ENCODE measurements at places on chromosomes 16 and 17.
A peak's percentile ranks its signal among the peaks of the same experiment; 100 is the strongest.

DNA sequence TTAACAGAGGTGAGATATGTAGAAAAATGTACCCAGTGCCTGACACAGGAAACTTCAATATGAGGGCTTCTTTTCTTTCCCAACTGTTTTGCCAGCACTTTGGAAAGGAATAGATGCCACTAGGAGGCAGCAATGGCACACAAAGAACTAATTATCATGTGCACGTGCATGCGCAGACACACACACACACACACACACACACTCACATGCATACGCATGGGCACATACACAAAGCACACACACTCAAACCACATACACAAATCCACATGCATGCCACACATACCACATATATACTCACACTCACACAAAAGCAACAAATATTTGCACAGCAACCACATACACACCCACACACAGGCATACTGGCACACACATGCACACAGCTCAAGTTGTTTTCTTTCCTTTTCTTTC, 8.8 kb upstream of the CEP112 start:
- DNase-seq: peak; percentile 83

DNA sequence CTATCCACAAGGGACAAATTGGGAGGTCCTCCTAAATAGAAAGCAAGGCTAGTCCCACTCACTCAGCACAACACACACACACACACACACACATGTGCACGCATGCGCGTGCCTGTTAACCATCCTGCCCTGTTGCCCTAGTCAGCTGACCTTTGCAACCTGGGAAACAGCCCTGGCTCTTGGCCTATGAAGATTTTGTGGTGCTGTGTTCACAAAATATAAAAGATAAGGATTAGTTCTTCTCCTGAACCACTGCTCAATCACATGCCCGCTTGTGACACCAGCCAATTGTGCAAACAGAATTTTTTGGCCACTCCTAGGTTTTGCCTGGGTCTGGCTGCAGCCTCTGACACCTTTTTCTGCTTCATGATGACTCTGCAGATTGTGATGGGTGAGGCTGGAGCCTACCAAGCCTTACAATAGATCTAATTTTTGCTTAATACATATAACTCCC, 3.3 kb upstream of the CES1 start:
- DNase-seq: peak; percentile 1

DNA sequence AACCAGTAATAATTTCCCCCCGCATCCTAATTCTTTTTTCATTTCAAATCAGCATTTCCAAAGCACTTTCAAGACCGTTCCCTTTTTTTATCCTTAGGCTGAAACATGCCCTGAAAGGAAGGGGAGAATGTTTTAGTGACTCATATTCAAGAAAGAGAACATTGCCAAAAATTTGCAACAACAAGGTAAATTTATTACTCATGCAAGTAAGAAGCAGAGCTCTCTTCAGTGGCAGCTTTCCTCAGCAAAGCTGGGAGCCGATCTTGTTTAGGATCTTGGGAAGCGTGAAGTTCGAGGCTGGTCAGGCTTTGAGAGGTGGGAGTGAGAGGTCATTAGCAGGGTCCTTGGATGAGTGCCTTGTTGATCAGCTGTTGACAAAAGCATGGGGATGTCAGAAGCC, 129.5 kb downstream of the PRKCA start:
- peak; percentile 91 for DNase-seq

DNA sequence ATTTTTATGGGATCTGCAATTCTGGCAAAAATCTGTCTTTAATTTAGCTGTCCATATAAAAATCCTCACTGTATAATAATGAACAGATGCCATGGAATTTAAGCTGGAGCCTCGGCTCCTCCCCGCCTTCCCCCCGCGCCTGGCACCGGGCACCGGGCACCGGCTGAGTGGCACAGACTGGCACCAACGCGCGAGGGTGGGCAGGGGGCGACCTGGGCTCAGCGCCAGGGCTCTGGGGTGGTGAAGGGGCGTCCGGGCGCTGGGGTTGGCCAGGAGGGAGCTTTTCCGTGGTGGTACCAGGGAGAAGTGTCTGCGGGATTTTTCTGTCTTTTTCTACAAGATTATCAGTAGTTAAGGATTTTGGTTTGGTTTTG, 9.1 kb downstream of the NEUROD2 start:
- DNase-seq: no peak

- DNase-seq: peak; percentile 55
Measured at GRCh38 chr17:81035521-81036196, 708 bp downstream of the BAIAP2 start.

DNA sequence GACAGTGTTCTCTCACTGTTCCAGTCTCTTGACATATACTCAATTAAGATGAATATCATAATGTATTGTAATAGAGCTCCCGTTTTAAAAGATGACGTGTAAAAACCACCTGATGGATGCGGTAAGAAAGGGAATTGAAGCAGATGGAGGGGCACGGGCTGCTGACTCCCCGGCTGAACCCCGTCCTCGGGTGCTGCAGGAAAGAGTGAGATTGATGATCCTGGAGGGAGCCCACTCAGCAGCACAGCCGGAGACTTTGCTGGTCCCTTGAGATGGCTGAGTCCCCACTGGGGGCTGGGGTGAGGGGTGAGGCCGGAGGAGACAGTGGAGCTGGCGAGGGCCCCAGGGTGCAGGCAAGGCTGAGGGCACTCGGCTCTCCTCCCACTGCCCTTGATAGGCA, 217.4 kb downstream of the RPTOR start:
- DNase-seq: no peak

DNA sequence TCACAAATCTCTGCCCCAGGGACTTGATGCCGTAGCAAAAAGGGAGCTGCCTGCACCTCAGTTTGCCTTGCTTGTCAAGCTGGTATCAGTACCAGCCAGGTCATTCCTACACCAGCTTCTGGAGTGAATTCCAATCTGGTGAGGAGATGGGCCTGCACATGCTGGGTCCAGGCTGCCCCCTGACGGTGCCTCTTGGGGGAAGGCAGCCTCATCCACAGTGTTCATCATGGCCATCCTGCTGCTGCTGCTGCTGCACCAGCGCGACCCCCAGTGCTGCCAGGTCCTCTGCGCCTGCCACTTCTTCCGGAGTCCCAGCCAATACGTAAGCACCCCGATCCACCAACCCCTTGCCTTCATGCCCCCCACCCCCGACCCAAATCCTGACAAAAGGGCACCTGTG, 8.3 kb downstream of the MRPL27 start:
- DNase-seq: peak; percentile 61

DNA sequence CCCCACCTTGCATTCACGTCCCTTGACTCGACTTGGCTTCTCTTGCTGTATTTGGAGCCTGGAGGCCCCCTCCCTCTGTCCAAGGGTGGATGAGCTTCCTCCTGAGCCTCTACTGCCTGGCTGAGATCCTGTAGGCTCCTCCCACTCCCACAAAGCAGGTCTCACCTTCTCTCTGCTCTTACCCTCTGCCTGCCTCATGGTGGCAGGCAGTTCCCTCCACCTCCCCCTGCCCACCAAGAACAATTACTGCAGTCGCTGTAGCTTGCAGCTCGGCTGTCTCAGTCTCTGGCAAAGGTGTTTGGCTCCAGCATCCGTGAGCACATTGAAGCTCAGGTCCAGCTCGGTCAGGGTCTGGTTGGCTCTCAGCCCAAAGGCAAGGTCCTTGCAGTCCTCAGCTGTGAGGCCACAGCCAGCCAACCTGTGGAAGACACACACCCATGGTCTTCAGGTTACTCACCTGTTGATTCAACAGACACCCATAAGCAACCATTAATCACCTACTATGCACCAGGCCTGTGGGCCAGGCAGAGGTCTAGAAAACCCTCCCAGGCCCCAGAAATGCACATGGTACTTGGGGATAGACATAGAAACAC, 42.6 kb downstream of the NLRP1 start:
- DNase-seq: no peak

DNA sequence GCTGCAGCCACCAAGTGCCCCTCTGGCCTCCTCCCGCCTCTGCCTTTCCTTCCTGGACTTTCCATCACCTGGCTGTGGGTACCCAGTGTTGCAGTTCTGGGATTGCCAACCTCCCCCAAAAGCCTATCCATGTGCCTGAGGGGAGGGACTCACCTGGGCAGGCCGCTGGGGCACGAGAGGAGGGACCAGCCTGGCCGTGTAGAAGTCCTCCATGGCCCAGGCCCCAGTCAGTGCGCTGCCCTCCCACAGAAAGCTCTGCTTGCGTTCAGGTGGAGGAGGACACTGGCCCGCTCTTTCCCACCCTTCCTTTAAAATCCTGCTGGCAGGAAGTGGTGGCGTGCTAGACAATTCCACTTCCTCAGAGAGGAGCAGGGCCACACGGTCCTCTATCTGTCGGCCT, 14.2 kb downstream of the SLX4 start:
- no peak for DNase-seq

GRCh38 chr16:22282254-22282892, 14.8 kb upstream of the POLR3E start:
- DNase-seq: no peak

GRCh38 chr17:28470266-28470913, 3.1 kb upstream of the SLC13A2 start:
- no peak for DNase-seq

DNA sequence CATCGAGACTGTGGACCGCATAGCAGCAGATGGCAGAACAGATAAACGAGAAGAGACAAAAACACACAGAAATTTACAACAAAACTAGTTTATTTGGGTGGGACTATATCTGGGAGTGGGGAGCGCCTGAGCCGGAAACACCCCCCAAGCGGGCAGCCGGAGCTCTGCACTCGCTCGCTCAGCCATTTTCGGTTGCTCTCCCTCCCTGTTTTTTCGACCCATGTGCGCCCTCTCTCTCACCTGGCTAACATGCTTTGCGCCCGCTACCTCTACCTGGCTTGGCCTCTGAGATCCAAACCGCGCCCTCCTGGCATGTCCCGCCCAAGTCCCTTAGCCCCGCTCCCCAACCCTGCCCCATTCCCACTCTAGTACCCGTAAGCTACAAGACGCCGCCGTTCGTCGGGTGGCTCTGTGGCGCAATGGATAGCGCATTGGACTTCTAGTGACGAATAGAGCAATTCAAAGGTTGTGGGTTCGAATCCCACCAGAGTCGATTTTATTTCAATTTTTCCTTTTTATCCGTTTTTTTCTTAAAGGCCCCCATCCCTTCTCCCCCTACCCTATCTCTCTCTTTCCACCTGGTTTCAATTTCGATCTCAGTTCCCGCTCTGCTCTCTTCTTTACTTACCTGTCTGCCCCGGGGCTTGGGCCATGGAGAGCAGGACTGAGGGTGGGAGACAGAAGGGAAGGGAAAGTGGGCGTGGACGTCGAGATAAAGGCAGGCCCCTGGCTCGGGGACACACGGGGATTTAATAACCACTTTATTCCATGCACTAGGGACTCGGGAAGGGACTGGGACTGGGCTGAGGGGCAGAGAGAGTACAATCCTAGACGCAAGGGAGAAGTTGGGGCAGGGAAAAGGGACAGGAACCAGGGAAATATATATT, 2.4 kb upstream of the ALOXE3 start:
- DNase-seq: peak; percentile 80

- peak; percentile 80 for DNase-seq
Measured at GRCh38 chr16:20383106-20384029, 21.2 kb downstream of the PDILT start.

DNA sequence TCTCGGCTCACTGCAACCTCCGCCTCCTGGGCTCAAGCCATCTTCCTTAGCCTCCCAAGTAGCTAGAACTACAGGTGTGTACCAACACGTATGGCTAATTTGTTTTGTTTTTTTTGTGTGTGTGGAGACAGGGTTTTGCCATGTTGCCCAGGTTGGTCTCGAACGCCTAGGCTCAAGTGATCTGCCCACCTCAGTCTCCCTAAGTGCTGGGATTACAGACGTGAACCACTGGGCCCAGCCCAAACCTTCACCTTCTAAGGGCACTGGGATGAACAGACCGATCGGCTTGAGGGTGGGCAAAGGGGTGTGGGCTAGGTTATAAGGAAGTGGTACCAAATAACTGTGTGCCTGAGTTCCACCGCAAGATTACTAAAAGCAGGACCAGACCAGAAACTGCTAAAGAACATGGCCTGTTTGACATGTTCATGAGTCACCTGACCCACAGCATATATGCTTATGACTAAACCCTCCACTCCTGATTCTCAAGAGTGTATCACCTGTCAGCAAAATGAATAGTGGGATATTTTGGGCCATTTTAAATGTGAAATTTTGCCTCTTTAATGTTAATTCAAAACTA, 8.1 kb downstream of the TMEM97 start:
- DNase-seq: no peak

DNA sequence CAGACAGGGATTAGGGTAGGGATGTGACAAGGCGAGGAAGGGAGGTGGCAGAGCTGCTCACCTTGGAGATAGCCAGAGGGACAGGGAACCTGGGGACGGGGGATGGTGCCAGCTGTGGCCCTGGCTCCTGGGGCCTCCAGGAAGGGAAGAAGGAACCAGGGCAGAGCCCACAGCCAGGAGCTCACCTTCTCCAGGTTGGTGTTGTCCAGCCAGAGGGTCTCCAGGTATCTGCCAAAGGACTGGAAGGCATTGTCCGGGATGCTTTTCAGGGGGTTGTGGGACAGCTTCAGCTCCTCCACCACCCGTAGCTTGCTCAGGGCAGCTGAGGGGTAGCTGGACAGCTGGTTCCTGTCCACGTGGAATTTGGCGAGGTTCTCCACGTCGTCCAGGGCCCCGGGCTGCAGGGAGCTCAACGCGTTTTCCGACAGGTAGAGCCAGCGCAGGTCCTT, 801 bp downstream of the CHAD start:
- DNase-seq: no peak

GRCh38 chr16:19005561-19006445, 22.1 kb downstream of the TMC7 start:
- no peak for DNase-seq

GRCh38 chr17:41724476-41725050, 9.9 kb downstream of the HAP1 start:
- DNase-seq: no peak

- DNase-seq: no peak
Measured at GRCh38 chr16:19105891-19106624, 7.7 kb upstream of the ITPRIPL2 start.

DNA sequence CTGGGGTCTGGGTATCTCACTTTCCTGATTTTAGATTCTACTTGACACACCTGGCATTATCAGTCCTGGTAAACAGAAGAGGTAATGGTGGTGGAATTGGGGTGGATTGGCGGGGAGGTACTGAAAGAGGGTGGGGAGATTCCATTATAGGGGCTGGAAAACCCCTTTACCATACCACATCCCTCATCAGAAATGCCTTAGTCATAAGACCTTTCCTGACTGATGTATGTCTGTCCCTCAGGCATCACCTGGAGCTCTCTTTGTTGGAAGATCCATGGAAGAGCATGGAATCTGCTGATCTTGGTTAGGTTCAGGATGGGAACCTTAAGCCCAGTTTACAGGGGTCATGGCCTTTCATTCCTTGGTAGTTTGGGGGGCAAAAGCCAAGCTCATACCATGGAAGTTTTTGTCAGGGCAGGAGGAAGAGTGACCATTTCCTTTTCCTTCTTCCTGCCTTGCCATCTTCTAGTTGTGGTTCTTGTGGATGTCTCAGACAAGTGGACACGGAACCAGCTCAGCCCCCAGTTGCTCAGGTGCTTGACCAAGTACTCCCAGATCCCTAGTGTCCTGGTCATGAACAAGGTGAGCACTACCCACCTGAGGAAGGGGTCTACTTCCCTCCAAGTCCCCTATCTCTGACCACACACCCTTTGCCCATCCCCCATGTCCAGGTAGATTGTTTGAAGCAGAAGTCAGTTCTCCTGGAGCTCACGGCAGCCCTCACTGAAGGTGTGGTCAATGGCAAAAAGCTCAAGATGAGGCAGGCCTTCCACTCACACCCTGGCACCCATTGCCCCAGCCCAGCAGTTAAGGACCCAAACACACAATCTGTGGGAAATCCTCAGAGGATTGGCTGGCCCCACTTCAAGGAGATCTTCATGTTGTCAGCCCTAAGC, 3.3 kb downstream of the ERAL1 start:
- no peak for DNase-seq

GRCh38 chr16:61606581-61606980, 429.7 kb downstream of the CDH8 start:
- DNase-seq: no peak

Measured in adipocyte (in vitro differentiated cells).